ENCODE measurements at places on chromosomes 7 and 10.

DNA sequence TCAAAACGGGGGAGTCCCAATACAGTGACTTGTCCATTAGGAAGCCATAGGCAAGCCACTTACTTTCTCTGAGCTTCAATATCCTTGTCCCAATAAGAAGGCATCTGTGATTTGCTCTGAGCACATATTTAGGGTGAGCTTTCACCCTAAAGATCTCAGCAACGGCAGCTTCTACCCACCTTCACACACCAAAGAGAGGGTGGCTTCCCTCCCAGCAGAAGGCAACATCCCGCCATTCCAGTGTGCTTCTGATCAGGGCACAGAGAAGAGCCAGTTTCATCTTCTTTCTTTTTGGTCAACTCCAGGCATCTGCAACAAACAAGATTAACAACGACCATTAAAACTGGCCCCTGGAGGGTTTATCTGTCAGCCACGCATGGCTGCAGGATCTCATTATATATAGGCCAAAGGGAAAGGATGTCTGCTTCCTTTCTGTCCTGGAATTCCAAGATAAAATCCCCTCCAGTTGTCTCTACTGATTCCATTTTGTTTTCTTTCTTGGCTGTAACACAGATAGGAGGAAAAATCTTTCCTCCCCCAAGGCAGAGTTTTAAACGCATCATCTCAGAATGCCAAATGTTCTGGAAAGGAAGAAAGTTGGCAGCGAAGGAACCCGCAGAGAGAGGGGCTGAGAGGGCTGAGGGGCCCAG lies 491 bp upstream of the SH2D4B start:
- DNase-seq: no peak

- DNase-seq: no peak
Observed at GRCh38 chr7:43664681-43665080, 64.6 kb downstream of the COA1 start.

DNA sequence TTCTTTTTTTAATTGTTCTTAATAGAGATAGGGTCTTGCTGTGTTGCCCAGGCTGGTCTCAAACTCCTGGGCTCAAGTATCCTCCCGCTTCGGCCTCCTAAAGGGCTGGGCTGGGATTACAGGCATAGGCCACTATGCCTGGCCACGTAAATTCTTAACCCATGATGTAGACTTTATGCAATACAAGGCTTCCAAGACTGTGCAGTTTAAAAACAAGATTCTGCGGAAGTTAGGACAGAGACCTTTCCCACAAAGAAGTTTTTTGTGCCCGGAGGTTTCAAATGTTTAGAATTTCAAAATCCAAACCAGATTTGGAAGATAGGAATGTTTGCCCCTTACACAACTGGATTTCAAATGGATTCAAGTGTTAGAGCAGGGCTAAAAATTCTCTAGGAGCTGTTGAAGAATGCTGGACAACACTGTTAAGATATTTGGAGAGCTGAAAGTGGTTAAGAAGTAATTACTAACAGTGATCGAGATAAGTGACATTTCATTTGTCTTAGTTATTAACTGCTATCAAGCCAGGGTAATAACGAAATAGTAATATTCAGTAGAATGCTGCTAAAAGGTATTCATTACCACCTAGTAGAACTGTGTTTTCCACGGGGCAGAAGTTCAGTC lies 7.4 kb downstream of the APBB1IP start:
- DNase-seq: no peak

DNA sequence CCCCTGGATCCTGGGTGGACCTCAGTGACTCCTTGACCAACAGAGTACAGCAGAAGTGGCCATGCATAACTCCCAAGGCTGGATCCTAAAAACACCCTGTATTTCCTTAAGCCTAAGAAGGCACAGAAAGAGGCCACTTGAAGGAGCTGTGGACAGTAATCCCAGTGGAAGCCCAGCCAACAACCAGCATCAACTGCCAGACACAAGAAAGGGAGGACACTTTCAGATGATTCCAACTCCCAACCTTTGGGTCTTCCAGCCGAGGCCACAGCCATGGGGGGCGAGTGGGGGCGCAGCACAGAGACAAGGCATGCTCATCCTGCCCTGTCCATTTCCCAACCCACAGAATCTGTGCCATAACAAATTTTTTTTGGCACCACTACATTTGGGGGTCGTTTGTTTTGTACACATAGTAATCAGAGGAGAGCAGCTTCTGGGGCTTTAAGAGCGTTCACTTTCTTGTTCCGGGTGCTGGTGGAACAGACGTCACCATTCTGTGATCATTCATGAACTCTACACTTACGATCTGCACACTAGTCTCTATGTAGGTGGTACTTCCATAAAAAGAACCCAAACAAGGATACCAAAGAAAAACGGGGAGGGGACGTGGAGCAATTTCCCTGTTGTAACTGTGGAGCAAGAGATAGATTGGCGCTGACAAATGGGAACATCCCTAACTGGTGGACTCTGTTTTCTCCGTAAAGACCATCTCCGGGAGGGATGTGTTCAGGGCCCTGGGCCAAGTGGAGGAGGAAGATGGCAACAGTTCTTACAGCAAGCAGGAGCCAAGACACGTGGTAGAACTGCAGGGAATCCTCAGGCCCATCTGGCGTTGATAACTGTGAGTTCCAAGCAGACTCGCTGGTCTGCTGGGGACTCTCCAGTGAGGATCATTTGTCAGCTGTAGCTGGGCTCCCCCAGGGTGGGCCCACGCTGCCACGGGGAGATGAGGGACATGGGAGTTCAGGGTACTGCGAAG lies 6.0 kb upstream of the SLC29A3 start:
- no peak for DNase-seq

- DNase-seq: peak; percentile 53
Observed at GRCh38 chr10:13712837-13713581, 126.2 kb downstream of the PRPF18 start.

GRCh38 chr10:28892818-28893547 lies 215.7 kb downstream of the BAMBI start:
- DNase-seq: no peak

DNA sequence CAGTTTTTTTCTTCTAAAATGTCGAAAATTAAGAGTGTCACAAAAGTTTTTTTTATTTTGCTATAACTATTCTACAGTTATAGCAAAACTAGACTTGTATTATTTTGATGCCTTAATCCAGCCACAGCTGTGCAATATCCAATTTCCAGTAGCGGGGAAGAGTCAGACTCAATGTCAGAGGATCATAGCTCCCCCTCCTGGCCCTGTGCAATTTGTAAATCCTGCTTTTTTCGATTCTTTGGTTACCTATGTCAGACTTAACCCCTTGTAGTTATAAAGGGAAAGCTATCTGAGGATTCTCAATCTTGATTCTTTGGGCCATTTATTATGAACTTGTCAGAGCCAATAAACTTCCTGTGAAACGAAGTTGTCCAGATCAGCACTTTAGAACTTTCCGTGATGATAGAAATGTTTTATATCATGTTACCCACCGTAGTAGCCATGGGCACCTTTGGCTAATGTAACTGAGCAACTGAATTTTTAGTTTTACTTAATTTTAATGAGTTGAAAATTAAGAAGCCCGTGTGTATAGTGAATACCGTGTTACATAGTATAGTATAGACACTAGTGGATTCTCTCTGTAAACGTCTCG lies 87.7 kb upstream of the PRKCQ start:
- DNase-seq: peak; percentile 63

DNA sequence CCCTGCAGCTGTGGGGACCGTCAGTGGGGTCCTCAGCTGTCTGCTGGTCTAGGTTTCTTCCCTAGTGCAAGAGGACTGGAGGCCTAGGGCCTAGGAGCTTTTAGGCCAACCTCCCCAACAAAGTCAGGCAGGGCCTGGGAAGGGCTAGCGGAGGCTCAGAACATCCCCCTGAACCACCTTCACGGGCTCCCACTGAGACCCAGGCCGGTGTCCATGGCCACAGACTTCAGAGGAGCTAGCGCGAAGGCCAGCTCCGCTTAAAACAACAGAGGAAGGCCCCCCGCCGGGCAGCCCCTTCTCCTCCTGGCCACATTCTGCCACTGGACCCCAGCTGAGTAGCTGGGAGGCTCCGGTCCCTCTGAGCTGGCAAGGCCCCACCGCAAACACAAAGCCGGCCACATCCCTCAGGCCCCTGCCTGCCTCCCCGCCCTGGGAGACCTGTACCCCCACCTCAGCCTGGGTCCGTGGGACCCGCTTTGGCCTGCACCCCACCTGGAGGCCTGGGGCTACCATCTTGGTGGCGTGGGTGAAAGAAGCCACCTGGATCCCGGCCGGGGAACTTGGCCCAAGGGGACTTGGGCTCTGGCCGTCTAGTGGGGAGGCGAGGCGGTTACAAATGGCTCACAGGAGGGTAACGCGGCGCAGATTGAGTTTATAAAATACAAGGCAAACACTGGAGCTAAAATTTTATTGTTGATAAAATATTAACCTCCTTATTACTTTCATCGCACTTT lies 5.4 kb upstream of the UNCX start:
- no peak for DNase-seq

DNA sequence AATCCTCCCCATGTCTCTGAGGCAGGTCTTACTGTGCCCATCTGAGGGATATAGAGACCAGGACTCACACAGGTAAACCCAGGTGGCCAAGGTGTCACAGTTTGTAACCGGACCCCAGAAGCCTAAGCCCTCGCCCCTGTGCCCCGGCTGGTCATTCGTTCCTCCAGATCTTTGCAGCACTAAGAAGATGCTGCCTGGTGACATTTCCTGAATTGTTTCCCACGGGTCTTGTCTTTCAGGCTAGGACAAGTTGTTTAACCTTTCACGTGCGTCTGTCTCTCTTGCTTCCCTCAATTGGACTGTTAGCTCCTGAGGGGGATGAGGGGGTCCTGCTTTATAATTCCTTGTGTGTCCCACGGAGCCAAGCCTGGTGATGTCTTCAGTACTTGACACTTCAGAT lies 158.0 kb downstream of the KCNMA1 start:
- DNase-seq: no peak

DNA sequence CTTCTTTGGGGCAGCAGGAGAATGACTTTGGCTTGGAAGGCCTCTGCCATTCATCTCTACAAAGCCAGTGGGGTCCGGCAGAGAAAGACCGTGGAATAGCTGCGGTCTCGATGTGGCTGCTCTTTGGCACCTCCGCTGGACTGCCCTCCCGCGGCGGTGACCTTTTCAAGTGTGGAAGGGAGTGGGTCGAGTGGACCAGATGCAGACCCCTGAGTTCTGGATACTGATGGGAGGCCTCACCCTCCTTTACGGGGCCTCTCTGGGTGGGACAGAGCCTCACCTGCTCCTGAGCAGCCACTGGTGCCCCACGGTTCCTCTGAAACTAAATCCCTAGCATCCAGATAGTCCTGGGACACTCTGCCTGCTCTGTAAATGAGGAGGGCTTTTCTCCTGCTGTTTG lies 113.1 kb downstream of the NT5C2 start:
- no peak for DNase-seq
